NCI-H1105 (cell line): ENCODE measurements at places on chromosomes 4 and X.

DNA sequence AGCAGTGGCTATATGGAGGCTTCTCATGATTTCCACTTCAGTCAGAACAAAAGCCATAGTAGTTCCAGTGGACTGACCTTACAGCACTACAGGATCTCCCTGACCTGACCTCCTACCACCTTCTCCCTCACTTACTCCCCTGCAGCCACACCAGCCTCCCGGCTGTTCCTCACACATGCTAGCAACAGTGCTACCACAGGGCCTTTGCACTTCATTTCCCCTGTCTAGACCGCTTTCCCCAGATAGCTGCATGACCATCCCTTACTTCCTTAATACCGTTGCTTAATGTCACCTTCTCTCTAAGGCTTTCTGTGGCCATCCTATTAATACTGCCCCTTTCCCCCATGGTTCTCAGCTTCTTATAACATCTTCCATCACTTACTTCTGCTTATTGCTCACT is 13.1 kb downstream of the GPKOW start:
- no peak for DNase-seq

DNA sequence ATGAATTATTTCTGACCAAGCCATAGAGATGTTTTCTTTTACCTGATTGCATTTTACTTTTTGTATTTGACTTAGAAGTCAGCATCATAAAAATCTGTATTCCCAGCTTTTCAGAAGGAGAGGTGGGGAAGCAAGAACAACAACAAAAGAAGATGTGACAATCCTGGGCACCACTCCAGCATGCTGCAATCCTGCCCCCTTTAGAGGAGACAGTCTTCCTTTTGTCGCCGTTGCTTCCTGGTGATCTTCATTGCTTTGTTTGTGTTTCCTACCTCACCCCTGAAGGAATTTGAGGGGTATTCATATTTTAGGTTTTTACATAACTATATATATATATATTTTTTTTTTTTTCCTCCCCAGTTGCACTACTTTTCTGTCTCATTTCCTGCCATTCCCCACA is 3.7 kb downstream of the QRFPR start:
- DNase-seq, result no peak

DNA sequence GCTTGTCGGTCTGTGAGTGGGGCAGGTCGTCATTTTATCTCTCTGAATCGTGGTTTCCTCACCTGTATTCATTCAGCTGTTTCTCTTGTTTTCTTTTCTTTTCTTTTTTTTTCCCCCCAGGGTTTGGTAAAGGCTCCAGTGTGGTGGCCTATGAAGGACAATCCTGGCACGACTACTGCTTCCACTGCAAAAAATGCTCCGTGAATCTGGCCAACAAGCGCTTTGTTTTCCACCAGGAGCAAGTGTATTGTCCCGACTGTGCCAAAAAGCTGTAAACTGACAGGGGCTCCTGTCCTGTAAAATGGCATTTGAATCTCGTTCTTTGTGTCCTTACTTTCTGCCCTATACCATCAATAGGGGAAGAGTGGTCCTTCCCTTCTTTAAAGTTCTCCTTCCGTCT is 41.4 kb downstream of the MAP7D3 start:
- DNase-seq, result no peak

- DNase-seq, result no peak
These were observed 5.9 kb downstream of the LAMP2 start for GRCh38 chrX:120463241-120463640.

- no peak for DNase-seq
These were observed 48.3 kb upstream of the CD99 start for GRCh38 chrX:2642791-2643190.

DNA sequence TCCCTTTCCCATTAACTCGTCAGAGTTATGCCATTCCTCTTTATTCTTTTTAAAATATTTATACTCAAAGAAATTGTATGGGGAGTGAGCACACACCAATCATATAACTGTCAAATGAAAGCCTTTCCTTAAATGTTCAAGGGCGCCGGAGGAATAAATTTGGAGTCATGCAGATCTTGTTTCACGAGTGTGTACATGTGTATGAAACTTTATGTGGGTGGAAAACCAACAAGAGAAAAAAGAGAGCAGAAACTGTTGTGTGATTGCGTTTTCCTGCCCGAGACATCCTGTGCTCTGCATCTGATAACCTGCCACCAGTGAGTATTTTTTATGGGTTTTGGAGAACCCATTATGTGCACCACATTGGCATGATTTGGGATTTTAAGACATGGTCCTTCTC is 88.3 kb downstream of the FHDC1 start:
- no peak for DNase-seq

GRCh38 chr4:72568959-72569718 is at the start of gene ADAMTS3:
ADAMTS3 (minus strand) TSS chr4:72569221; CDS start chr4:72568762, 459 bp downstream.
- DNase-seq, result peak; percentile 39

- no peak for DNase-seq
These were observed 39.5 kb downstream of the LEF1 start for GRCh38 chr4:108129196-108129595.

- no peak for DNase-seq
These were observed 156.4 kb upstream of the WDR1 start for GRCh38 chr4:10273030-10273429.

GRCh38 chr4:188665491-188666457 is 526.5 kb downstream of the TRIML1 start:
- no peak for DNase-seq

- peak; percentile 33 for DNase-seq
These were observed 52.9 kb downstream of the TRIM2 start for GRCh38 chr4:153257151-153257620.

GRCh38 chr4:119731778-119732177 is 103.2 kb upstream of the PDE5A start:
- no peak for DNase-seq

- DNase-seq, result no peak
These were observed 10.6 kb upstream of the PRDX4 start for GRCh38 chrX:23656684-23657083.

GRCh38 chr4:40058854-40059253 is 2.2 kb downstream of the N4BP2 start:
- no peak for DNase-seq

DNA sequence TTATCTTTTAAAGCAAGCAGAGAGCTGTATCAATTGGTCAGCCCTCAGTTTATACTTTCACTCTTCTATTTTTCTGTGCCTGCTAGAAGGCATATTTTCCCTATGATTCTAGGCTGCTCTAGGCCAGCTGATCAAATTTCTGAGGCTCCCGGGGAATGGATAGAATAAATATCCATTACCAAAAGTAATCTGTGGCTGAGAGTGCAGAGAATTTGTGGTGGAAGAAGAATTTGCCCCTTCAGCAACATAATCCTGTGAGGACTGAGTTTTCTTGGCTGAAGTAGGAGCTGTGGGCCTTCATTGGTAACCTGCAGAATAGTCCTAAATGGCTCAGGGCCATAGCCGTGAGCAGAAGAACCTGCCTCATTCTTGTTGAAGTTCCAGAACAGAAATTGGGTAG is 314.6 kb upstream of the CASK start:
- no peak for DNase-seq

DNA sequence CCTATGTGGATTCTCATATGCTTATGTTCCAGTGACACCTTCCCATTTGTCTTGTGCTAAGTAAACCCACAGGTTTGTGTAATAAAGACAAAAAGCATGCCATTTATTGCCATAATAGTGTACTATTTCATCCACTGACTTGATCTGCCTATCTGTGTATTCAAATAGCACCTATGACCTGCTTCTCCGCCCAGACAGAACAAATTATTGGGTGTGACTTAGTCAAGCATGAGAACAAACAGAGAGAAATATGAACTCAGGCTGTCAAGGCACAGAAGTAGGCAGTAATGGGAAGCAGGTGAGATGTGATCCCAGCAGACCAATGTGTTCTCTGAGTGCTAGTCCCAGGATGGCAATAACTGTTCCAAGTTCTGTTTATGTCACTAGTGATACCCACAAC is 25.4 kb downstream of the ELOVL6 start:
- no peak for DNase-seq
